ENCODE measurements at places on chromosomes 13 and 19. TPM values are rescaled to one million over a fixed set of nuclear protein-coding genes. Genes with fewer than 3 reads are reported as not detected.

GRCh38 chr19:52948025-52948770 is 14.5 kb downstream of the ZNF816 start:
- DNase-seq = no peak

- DNase-seq = no peak
Measured at GRCh38 chr19:43725468-43725867, 9.6 kb downstream of the IRGC start.

DNA sequence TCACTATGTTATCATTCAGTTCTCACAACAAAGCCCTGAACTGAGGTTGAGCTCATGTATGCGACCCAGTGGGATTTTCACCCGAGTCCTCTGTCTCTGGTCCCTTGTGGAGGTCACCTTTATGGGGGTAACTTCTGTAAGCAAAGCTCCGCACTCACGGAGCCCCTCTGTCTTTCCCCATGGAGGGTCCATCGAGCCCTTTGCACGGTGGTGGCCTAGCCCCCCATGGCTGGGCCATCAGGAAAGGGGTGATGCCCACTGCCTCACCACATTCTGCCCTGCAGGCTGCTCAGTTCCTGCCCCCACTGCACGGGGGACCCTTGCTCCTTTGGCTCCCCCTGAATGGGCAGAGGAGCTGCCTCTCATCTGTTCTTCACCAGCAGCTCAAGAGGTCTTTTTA is 39.6 kb downstream of the CHST8 start:
- DNase-seq = no peak

- no peak for DNase-seq
Measured at GRCh38 chr13:26950546-26950945, 190.0 kb upstream of the GPR12 start.

- DNase-seq = no peak
Measured at GRCh38 chr13:52319876-52320275, 86.1 kb downstream of the THSD1 start.

- no peak for DNase-seq
Measured at GRCh38 chr13:71481046-71481445, 386.0 kb downstream of the DACH1 start.

GRCh38 chr19:28917621-28918020 is 295.3 kb downstream of the UQCRFS1 start:
- no peak for DNase-seq

DNA sequence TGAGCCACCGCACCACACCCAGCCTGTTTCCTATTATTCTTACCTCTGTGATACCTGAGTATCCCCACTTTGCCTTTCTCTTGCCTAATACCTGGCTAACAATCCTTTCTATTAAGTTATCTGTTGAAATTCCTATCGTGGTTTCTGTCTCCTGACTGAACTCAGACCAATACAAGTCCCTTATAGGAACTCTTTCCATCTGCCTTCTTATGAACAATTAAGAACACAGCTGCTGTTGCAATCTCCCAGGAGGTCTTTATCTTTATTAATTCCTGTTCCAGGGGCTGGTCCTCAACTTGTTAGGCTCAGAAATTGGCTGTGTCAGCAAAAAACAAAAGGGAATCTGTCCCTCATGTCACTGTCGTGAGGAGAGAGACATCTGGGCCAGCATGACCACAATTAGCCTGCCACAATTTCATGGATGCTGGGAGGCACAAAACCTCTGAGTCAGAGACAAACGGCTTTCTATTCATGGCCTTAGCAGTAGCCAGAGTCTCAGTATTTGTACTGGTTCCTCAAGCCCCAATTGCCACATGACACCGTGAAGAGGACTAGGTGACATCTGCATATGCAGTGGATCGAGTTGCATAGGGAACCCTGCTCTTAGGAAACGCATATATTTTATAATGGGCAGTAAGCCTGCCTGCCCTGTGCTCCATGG is 58.2 kb downstream of the NUFIP1 start:
- no peak for DNase-seq

- DNase-seq = no peak
Measured at GRCh38 chr13:25478186-25478585, 106.4 kb downstream of the ATP8A2 start.

GRCh38 chr13:94827566-94827965 is 115.2 kb upstream of the SOX21 start:
- DNase-seq = no peak

- DNase-seq = peak; percentile 60
Measured at GRCh38 chr19:10112037-10112761, 706 bp downstream of the P2RY11 start.

DNA sequence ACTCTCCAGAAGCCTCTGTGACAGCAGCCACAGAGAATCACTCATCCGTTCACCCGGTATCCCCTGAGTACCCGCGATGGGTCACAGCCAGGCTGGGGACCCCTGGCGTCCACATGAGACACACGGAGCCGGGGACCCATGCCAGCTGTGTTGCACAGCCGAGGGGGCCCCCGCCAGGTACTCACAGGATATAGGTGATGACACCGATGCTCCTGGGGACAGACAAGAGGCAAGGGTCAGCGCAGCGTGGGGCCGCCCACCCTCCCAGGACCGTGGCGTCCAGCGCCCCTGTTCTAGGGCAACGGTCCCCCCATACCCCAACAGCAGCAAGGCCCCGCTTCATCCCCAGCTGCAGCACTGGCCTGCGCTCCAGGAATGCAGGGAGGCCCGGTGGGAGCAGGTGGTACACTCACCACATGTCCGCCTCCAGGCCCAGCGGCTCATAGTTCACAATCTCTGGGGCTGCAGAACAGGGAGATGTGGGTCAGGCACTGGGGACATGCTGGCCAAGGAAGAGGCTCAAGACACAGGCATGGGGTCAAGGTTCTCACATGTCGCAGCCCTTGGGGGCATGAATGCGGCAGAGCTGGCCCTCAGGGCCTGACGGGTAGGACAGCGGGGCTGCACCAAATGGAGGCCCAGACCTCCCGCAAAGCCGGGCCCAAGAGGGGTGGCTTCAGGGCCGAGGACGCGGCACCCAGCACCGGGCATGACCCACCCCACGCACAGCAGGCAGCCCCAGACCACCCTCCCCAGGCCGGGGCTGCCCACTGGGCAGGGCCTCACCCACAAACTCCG is 7.2 kb downstream of the DAPK3 start:
- DNase-seq = peak; percentile 68

DNA sequence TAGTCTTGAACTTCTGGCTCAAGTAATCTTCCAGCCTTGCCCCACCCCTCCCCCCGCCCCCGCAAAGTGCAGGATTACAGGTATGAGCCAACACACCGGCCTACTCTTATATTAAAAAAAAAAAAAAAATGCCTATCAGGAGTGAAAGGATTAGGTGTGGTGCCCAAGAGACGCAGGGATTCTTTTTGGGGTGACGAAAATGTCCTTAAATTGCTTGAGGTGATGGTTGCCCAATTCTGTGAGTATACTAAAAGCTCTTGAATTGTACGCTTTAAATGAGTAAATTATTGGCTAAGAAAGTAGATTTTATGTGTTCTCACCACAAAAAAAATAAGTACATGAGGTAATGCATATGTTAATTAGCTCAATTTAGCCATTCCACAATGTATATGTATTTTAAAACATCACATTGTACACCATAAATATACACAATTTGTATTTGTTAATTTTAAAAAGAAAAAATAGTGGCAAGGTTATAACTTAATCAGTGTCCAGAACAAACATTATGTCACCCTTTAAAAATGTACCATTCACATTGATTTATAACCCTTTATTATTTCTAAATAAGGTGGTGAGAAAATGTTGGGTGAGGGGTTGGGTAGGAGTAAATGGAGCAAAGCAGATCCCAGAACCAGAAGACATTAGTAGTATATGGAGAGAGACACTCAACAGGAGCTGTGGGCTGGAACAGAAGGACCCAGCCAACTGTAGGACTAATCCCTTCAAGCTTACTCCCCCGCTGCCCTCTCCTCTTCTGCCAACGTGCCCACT is 3.9 kb downstream of the IGSF23 start:
- DNase-seq = no peak

DNA sequence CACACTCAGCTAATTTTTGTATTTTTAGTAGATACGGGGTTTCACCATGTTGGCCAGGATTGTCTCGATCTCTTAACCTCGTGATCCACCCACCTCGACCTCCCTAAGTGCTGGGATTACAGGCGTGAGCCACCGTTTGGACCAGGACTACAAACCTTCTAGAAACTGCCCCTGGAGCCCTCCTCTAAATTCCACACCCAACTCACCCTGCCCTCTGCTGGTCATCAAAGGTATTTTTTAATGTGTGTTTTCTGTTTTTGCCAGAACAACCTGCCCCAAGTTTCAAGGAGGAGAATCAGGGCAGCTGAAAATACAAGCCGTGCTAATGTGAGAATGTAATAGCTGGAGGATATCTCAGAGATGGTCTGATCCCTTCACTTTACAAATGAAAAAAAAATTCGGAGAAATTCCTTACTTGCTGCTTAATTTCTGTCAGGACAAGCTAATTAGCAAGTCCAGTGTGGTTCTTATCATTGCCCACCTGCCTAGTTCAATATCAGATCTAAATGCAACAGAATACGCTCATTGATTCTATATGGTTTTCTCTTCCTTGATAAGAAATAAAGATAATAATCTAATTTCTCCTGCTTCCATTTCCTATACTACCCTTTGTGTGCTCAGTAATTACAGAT is 4.1 kb downstream of the ATP8A2 start:
- no peak for DNase-seq

GRCh38 chr19:50536662-50537305 is 23.1 kb upstream of the ASPDH start:
- DNase-seq = no peak

DNA sequence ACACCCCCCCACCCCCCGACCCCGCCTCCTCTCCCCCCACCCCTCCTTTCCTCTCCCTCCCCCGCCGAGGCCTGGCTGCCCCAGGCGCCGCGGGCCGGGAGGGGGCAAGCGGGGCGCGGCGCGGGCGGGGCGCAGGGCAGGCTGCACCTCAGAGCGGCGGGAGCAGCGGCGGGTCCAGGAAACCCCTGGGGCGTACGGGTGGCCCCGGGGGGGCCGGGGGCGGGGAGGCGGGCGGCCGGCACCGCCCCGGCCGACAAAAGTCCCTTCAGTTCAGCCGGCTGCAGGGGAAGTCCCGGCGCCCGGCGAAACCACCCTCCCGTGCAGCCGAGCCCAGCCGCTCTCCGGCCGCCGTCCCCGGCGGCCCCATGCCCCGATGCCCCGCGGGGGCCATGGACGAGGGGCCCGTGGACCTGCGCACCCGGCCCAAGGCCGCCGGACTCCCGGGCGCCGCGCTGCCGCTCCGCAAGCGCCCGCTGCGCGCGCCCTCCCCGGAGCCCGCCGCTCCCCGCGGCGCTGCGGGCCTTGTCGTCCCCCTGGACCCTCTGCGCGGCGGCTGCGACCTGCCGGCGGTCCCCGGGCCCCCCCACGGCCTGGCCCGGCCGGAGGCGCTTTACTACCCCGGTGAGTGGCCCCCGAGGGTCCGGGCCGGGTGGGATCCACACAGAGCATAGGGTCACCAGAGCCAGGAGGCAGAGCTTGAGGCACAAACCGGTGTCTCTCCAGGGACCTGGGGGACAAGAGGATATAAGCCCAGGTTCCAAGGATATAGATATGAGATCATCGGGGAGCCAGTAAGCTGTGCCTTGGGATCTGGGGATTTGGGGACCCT is at the start of gene BCL3:
BCL3 (plus strand) TSS at position 283 of the 829 bp plus-strand sequence; CDS start at position 366, 83 bp downstream.
- DNase-seq = peak; percentile 93

- no peak for DNase-seq
Measured at GRCh38 chr13:112896736-112897602, 72.0 kb upstream of the MCF2L start.

DNA sequence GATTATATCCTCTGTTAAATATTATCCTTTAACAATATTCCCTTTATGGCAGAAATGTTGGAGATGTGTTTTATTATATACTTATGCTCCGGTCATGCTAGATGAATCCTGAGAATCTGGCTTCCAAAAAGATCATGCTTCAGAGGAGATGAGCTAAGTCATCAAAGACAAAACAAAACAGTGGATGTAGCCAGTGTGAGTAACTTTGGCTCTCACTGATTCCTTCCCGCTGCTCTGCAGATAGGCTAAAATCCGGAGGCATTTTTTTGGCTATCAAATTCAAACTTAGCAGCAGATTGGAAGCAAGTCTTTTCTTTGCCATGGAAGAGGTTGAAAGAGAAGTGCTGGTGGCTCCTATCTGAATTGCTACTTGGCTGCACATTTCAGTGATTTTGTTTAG is 295.9 kb downstream of the GPC6 start:
- no peak for DNase-seq

- peak; percentile 74 for DNase-seq
Measured at GRCh38 chr19:48874303-48875135, 2.3 kb downstream of the PPP1R15A start.

DNA sequence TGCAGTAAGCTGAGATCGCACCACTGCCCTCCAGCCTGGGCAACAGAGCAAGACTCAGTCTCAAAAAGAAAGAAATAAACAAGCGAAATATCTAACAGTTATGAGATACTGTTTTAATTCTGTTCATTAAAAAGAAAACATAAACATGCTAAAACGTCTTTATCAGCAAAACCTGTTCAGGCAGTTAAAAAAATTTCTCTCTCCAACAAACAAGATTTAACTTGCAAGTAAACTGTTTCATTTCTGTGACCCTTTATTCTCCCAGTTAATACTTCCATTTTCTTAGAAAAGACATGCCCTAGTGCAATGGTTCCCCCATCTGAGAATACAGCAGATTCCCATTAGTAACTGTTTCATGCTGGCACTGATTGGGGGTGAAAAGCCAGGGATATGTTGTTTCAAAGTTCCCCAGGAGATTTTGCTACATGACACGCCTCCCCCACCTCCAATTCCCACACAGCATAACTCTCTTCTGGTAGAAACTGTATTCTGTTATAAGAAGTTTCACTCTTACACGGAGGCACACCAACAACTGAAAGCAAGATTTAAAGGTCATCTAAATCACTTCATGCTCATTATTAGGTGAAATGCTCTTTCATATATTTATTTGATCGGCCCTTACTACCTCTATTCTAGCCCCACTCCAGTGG is 24.4 kb downstream of the ELF1 start:
- no peak for DNase-seq

GRCh38 chr13:85312071-85312470 is 487.1 kb downstream of the SLITRK6 start:
- no peak for DNase-seq

Gene COL4A1
- total RNA-seq = 267 TPM

Gene KLK10
- total RNA-seq = 0.89 TPM

Gene ZNF329
- 10.3 TPM for total RNA-seq

Gene STOML3
- not detected for total RNA-seq

Gene STARD13
- 35.7 TPM for total RNA-seq

Gene AMER2
- not detected for total RNA-seq

Gene FXYD1
- total RNA-seq = 441 TPM

Gene MLLT1
- 62.5 TPM for total RNA-seq
